Astrocyte of the spinal cord (primary cell): ENCODE measurements at places on chromosomes 1 and 21.
A peak's percentile ranks its signal among the peaks of the same experiment; 100 is the strongest.

GRCh38 chr1:164754088-164754600 lies 195.2 kb downstream of the PBX1 start:
- peak; percentile 29 for DNase-seq

- peak; percentile 92 for DNase-seq
These were observed 12.6 kb upstream of the PSMA5 start for GRCh38 chr1:109438798-109439297.

- DNase-seq: peak; percentile 3
These were observed 26.1 kb upstream of the SMIM12 start for GRCh38 chr1:34885405-34886247.

DNA sequence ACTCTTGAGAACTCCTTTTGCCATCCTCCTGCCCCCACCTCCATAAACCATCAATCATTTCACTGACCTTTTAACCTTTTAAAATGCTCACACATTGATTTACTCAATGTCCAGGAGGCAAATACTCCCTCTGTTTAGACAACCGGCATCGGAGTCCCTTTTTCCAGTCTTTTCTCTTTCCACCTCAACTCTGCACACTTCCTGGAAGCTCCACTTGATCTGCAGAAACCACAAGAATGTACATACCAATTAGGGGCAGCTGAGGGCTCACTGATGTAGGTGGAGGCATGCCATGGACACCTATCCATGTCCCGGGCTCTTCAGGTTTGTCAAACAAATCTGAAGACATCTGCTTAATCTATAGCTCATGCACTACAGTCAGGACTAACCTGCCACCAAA lies 5.3 kb upstream of the AMIGO1 start:
- DNase-seq: no peak

- no peak for DNase-seq
These were observed 8.8 kb upstream of the CTBS start for GRCh38 chr1:84582802-84583587.

- DNase-seq: no peak
These were observed 37.7 kb downstream of the SYF2 start for GRCh38 chr1:25194572-25195020.

DNA sequence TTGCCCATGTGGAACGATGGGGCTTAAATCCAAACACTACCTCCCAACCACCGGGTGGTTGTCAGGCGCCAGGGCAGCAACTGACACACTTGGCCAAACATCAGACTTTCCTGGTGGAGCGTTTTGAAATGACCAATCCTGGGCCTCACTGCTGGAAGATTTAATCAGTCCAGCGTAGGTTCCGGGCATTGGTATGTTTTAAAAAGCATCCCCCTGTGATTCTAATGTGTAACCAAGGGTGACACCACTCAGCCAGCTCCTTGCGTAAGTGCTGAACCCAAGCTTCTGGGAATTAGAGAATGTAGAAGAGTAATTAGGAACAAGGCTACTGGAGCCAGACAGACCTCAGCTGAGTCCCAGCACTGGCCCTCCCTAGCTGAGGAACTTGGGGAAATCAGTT lies 44.8 kb upstream of the KAZN start:
- peak; percentile 16 for DNase-seq

- no peak for DNase-seq
These were observed 106.7 kb downstream of the RNF220 start for GRCh38 chr1:44511769-44512168.

DNA sequence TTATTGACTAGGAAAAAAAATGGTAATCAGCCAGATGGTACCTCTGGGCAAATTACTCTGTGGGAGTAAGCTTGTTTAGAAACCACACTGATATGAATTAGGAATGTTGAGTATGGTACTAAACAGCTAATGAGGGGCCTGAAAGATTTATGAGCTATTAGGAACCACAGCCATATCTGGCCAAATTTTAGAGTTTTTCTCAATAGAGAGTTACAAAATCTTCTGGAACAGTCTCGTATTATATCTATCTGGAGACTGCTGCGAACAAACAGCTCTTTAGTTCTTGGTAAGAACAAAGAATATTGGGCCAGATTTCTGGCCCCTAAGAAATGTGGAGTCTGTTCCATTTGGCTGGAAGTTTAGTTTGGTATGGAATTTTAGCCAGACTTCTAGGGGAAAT lies 4.9 kb upstream of the PODN start:
- DNase-seq: no peak

GRCh38 chr1:31483012-31483946 lies 70.3 kb downstream of the SERINC2 start:
- peak; percentile 53 for DNase-seq

DNA sequence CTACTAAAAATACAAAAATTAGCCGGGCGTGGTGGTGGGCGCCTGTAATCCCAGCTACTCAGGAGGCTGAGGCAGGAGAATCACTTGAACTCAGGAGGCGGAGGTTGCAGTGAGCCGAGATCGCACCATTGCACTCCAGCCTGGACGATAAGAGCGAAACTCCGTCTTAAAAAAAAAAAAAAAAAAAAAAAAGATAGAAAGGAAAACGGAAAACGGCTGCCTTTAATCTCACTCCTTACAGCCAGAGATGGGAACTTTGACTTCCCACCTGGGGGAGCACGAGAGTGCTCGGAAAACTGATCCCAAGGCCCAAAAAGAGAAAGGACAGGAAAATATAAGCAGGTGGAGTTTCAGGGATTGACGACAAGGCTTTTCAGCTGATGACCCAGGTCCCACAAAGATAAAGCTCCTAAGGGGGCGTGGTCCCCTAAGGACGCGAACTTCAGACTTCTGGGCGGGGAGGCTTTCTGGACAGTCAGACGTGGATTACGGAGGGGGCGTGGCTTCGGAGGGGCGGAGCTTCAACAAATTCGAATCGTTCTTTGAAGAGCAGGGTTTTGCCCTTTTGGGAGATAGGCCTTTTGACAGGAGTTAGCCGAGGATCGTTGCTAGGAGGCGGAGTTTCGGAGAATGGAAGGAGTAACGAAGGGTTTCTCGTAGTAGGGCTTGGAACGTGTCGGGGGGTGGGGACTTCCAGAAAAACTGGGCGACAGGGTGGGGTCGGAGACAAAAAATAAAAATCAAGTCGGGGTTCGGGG lies 958 bp upstream of the CKS1B start:
- peak; percentile 98 for DNase-seq

DNA sequence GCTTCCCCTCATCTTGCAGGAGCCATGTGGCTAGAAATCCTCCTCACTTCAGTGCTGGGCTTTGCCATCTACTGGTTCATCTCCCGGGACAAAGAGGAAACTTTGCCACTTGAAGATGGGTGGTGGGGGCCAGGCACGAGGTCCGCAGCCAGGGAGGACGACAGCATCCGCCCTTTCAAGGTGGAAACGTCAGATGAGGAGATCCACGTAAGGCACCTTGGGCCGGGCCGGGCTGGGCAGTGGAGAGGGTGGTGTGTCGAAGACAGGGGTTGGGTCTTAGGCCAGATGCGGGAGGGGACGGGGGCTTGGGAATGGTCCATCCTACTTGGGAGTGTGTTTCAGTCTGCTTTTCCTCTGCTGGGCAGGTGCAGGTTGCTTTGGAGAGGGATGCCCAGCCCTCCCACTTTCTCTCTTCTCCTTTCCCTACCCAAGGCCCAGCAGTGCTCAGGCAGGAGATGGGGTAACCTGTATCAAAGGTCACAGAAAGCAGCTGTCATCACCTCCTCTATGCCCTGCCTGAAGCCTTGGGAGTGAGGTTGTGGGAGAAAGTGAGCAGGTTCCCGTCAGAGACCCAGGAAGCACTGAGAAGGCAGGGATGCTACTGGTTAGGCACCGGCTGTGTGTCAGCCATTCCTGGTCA lies 18.9 kb downstream of the EPHX1 start:
- DNase-seq: no peak

GRCh38 chr1:231632119-231632518 lies 5.5 kb downstream of the DISC1 start:
- no peak for DNase-seq

GRCh38 chr21:42030311-42030710 lies 20.2 kb upstream of the ZBTB21 start:
- no peak for DNase-seq

DNA sequence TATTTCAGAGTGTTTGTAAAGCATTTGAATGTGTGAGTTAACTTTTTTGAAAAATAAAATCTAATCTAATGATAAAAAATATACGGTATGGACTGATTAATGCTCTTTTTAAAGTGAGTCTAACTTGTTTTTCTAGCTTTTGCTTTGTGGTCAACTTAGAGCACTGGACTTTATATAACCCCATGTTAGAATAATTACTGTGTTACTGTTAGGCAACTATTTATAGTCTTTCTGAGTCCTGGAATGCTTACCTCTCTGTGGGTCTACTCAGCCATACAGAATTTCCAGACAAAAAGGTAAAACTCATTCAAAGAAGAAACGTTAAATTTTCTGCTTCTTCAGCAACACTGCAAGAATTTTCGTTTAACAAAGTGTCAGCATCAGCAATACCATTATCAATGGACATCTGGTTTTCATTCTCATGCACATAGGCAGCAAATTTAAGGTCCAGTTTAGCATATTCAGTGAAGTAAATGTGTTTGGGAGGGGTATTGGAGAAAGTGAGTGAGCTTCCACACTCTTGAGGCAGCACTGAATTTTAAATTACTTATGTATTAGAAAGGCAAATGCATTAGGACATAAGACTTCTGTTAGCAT lies 664.7 kb upstream of the NEGR1 start:
- DNase-seq: peak; percentile 14

GRCh38 chr1:78156805-78157521 lies 111.2 kb downstream of the GIPC2 start:
- peak; percentile 74 for DNase-seq

DNA sequence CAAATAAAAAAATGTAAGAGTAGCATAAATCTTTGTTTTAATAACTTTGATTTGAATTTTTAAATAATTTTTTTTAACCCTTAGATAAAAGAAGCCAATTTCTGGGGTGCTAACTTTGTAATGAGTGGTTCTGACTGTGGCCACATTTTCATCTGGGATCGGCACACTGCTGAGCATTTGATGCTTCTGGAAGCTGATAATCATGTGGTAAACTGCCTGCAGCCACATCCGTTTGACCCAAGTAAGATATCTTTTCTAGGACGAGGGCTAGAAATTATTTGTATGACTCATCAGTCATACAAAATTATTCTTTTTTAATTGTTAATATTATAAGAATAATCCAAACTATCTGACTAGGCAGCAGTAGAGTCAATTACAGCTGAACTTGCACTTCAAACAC lies 71.2 kb downstream of the GPR161 start:
- no peak for DNase-seq

DNA sequence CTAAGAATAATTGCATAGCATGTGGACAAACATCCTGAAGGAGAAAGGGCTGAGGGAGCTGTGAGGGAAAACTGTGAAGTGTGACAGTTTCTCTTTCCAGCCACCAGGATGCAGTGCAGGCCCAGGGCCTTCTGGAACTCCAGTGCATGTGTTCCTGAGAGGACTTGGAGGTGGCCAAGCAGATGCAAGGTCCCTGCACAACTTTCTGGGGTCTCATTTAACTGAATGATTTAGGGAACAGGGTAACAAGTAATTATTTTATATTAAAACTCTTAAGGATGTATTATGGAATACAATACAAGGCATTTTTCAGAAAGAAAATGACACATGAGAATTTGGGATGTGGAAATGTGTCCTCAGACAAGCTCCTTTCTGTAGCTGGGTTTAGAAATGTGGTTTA lies 61.2 kb upstream of the MCOLN3 start:
- peak; percentile 65 for DNase-seq

GRCh38 chr1:61052395-61053225 lies 29.8 kb upstream of the NFIA start:
- DNase-seq: no peak

GRCh38 chr1:22132517-22133235 lies 10.2 kb downstream of the WNT4 start:
- DNase-seq: peak; percentile 72
